ENCODE measurements at places on chromosomes 2 and 18.

GRCh38 chr2:226953206-226953605 lies 117.4 kb downstream of the RHBDD1 start:
- no peak for DNase-seq

DNA sequence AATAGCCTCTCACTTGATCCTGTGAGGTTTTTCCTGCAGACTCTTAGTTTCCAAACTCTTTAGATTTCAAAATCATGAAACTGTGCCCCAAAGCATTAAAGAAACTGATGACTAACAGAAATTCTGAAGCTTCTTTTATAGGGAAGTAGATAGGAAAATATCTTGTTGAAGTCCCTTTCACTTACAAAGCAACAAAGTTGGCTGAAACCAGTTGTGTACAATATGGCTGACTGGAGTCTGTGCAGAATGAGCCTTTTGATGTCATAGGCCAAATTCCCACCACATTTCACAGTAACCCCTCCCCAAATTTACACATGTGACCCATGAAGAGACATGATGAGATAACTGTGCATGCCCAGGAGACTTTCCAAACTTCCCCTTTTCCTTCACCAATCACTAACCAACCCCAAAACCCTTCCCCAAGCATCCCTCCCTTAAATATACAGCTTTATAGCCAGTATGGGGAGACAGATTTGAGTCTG lies 61.7 kb upstream of the NCK2 start:
- no peak for DNase-seq

- DNase-seq = peak; percentile 22
Observed at GRCh38 chr2:37323781-37324535, 675 bp downstream of the PRKD3 start.

- no peak for DNase-seq
Observed at GRCh38 chr2:219461047-219461514, 26.4 kb downstream of the SPEG start.

DNA sequence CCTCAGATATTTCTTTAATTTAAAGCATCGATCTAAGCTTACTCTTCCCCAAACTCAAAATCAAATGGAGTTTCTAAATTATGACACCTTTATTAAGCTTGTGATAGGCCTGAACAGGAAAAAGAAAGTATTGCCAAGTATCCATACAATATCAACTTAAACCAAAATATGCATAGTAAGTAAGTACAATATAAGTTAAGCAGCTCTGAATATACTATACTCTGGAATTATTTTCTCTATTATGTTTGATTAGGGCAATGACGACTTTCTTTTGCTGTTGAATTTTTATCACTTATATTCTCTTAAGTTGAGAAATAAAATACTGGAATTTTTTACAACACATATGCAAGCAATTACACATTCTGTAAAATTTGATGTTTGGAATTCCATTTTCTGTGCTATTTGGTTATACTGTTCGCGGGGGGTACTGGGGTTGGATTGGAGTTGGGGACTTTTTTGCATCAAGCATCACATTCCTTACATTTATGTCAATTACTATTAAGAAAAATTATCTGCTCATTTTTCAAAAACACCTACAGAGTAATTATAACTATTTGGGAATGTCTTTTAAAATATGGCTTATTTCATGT lies 2.2 kb downstream of the COL5A2 start:
- no peak for DNase-seq

GRCh38 chr2:68292108-68292710 lies 27.5 kb downstream of the CNRIP1 start:
- peak; percentile 11 for DNase-seq

DNA sequence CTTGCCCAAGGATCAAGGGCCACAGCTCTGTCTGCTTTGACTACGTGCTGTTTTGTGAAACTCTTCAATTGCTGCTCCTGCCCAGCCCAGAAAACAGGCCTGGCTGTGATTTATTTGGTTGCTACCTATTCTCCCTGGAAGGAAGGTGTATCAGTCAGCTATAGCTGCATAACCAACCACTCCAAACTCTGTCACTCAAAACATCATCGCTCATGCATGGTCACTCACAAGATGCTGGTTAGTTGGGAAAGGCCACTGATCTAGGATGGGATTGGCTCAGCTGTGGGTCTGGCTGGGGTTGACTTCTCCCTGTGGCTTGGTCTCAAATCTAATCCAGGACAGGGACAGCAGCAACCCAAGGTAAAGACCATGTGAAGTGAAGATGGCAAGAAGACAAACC lies 14.6 kb downstream of the TEX51 start:
- no peak for DNase-seq

GRCh38 chr18:10739152-10739551 lies 213.3 kb downstream of the NAPG start:
- no peak for DNase-seq

DNA sequence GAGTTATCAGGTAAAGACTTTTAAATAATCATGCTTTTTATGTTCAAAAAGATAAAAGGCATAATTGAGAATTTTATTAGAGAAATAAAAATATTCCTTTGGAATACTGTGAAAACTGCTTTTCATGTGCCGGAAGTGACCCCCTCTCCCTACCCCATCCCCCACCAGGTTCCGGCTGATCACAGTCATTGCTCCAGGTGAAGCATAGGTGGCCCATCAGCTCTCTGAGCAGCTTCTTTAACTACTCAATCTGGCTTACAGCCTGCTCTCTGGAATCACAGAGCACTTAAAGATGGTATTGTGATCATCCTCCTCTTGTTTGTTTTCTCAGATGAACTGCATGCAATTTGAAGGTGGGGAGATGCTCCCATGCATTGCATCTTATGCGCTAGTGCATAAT lies 257.7 kb downstream of the EN1 start:
- no peak for DNase-seq
